CD4-positive, alpha-beta T cell (primary cell): ENCODE measurements at places on chromosomes 6 and 20.
A peak's percentile ranks its signal among the peaks of the same experiment; 100 is the strongest.

DNA sequence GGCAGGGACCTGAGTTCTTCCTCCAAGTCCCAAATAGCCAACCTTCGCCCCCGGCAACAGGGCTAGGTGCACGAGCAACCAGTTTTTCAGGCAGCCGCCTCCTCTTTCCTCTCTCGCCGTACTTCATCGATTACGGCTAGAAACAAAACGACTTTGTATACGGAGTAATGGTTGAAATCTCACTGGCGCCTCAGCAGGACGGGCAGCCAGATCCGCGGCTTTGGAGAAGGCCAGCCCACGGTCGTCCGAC lies 333 bp upstream of the SMIM13 start:
- no peak for DNase-seq

DNA sequence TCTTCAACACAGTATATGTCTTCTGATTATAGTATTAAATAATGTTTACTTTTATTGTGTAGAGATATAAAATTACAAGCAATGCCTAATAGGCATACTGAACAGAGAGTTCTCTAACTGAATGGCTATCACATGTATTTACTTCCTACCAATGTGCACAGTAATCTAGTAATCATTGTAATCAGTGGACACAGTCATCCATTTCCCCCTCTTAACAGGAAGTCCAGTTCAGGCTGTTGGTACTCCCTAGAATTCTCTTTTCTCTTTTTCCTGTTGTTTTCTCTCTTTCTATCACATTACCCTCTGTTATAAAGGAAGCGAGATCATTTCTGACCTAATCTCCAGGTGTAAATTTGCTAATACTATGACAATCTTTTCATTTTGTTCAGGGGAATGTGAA lies 172.5 kb downstream of the HTR1B start:
- DNase-seq = no peak

DNA sequence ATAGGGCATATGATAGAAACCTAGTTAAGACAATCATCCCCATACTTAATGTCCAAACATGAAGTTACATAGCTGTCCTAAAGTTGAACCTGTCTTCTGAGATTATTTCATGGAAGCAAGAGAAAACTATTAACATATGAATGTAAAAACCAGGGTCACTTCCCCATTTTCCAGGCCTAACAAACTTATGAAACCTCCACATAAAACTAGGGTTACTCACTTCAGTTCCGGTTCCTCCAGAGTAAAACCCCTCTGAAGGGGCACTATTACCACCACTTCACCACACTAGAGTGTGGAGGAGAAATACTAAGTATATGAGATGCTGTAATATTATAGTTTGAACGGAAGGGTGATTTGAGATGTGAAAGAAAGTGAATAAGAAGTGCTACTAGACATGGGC lies 14.9 kb downstream of the PRKN start:
- DNase-seq = no peak

GRCh38 chr6:43220439-43220951 lies 8.8 kb downstream of the DNPH1 start:
- DNase-seq = no peak

DNA sequence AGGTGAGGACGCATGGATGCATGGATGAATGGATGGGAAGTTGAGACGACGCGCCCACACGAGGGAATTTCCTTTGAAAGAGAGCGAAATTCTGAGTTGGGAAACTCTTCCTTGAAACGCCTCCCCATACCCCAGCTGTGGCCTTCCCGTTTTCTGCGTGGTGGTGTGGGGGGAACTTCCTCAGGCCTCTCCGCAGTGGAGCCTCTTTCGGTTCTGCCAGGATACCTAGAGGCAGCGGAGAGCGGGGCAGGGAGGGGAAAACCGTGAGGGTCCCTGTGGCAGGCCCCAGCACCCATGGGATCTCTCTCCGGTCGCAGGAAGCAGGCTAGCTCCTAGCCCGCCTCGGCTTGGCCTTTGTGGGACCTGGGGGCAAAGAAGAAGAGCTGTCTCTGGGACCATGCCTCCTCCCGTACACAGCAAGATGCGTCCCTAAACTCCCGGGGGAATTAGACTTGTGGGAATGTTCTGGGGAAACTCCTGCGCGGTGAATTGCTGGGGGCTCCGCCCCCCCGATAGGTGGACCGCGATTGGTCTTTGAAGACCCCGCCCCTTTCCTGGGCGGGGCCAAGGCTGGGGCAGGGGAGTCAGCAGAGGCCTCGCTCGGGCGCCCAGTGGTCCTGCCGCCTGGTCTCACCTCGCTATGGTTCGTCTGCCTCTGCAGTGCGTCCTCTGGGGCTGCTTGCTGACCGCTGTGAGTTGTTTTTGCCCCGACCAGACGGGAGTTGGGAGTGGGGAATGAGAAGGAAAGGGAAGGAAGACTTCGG lies at the start of gene CD40:
Gene CD40, plus strand, starts transcription at position 611 of the 764 bp plus-strand sequence. Its CDS starts 30 bp downstream, at position 641.
- peak; percentile 75 for DNase-seq

DNA sequence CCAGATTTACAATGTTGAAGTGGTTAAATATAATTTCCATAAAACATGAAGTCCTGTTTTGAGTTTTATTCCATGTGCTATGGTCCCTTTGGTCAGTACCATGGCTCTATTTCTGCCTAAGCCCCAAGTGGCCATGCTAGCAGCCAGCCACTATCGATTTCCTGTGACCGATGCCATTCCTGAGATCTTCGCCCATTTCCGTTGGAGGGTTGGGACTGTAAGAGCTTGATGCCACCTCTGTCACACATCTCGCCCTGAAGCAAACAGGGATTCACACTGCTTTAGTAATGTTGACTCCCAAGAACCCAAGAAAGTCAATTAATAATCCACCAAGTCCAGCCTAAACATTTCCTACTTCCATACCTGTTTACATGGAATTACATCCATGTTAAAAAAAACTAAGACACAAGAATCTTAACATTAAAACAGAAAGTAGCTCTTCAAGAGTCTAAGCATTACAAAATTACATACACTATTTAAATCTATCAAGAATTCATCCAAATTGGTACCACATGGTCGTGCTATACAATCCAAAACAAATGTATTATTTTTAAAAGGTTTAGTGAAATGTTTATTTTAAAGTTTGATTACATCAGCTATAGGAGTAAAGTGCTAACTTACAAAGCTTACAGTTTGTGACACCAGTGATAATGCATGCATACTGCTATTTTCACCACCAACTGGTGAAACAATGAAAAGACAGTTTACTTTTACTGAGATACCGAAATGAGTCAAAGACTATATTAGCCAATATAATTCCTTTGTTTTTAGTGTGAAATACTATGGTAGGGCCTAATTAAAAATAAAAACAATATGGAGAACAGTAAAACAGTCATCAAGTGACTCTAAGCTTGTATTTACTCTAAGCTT lies 2.5 kb downstream of the RBM39 start:
- no peak for DNase-seq

- no peak for DNase-seq
Measured at GRCh38 chr6:169254456-169255316, 1.0 kb upstream of the THBS2 start.

DNA sequence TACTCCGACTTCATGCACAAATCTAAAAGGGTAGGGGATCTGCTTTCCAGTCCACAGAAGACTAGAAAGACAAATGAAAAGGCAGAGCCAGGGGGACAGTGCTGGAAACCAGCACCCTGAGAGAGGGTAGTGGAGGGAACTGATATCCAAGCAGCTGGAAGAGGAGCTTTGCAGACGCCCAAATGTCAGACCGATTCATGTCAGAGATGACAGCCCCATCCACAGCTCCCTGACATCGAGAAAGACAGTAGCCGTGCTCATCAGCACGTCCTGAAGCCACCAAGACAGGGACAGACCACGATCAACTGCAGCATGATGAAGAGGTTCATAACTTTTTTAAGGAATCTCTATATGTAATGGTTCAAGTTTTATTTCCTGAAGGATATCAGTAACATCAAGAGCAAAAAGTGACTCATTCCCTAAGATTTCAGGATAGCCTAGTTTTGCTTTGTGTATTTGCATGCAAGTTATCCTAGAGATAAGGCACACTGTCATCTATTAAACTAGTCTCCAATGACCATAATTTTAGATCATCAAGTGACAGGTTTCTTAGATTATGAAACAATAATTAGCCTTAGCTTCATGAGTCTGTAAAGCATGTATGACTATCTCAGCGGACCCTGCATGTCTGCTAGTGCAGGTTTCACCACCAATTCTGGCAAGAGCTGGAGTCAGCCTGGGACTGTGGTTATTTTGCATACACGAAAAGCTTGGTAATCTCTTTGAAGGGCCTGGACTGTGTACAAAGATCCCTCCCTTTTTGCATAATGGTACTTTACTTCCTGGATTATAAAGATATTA lies 43.0 kb downstream of the PRDM1 start:
- no peak for DNase-seq

GRCh38 chr6:166221040-166221439 lies 53.4 kb upstream of the TBXT start:
- peak; percentile 38 for DNase-seq

GRCh38 chr20:50510706-50511542 lies 741 bp downstream of the PTPN1 start:
- DNase-seq = no peak

- no peak for DNase-seq
Measured at GRCh38 chr20:29690274-29690673, 1567.2 kb upstream of the DEFB115 start.

GRCh38 chr6:168286116-168286515 lies 33.5 kb downstream of the DACT2 start:
- no peak for DNase-seq

GRCh38 chr6:111204305-111204704 lies 117.0 kb downstream of the SLC16A10 start:
- no peak for DNase-seq

DNA sequence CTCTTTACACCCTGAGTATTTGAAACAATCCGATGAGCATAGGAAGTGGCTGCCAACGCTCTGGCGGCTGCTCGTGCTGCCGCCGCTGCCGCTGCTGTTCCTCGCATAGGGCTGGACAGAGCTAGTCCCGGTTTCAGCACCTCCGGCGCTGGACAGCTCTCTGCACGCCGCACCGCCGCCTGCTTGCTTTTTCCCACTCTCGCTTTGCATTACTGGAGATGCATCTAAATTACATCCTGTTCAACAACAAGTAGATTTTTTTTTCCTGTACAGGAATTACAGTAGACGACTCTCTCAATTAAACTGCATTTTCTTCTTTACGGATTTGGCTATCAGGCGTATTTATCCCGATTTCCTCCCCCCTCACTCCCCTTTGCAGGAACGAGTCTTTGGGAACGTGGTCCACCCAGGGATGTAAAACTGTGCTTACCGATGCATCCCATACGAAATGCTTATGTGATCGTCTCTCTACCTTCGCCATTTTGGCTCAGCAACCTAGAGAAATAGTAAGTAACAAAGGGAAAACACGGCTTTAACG lies 563.8 kb downstream of the LMBRD1 start:
- no peak for DNase-seq

DNA sequence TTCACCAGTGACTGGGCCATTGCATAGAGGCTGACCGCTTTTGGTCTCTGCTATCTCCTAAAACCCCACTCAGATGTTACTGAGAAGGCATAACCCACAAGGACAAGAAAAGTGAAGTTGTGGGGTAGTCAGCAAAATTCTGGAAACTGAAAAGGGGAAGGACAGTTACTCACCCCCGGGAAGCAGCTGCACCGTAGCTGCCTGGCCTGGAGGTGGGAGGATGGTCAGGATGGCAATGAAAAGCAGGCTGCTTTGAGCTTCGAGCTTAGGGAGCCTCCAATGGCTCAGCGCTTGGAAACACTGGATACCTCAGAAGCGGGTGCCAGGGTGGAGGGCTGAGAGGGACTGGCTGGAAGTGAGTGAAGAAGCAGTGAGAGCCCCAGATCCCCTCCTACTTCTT lies 56.0 kb downstream of the KCNK5 start:
- DNase-seq = no peak
